ENCODE measurements at places on chromosomes 5 and 9. TPM values are rescaled to one million over a fixed set of nuclear protein-coding genes. Genes with fewer than 3 reads are reported as not detected.

Gene ACOT12
- not detected for total RNA-seq

Gene SLC27A6
- total RNA-seq = 61.1 TPM

Gene ANKRD18B
- total RNA-seq = not detected

Gene TMEM174
- not detected for total RNA-seq

Gene CARD6
- total RNA-seq = 6.1 TPM

Gene NRG2
- 3.1 TPM for total RNA-seq

Gene SPATA6L
- 0.96 TPM for total RNA-seq

Gene GPX8
- 9.8 TPM for total RNA-seq

- H3K4me3 ChIP-seq = no peak overlapping the region
- H3K27ac ChIP-seq = peak overlapping the region; percentile 50
- no peaks in the 10 kb centered on the region for H3K36me3 ChIP-seq
- H3K4me1 ChIP-seq = peaks cover 60% of the 10 kb centered on the region
- DNase-seq = no peak
- H3K27me3 ChIP-seq = no peaks in the 10 kb centered on the region
Measured at GRCh38 chr5:9524941-9525340, 20.9 kb downstream of the SEMA5A start.

GRCh38 chr9:73532985-73533384 is 381.3 kb downstream of the ANXA1 start:
- H3K4me3 ChIP-seq = no peak overlapping the region
- no peaks in the 10 kb centered on the region for H3K4me1 ChIP-seq

GRCh38 chr5:79448336-79448735 is 65.6 kb downstream of the HOMER1 start:
- H3K27ac ChIP-seq = no peak overlapping the region
- no peak for DNase-seq

DNA sequence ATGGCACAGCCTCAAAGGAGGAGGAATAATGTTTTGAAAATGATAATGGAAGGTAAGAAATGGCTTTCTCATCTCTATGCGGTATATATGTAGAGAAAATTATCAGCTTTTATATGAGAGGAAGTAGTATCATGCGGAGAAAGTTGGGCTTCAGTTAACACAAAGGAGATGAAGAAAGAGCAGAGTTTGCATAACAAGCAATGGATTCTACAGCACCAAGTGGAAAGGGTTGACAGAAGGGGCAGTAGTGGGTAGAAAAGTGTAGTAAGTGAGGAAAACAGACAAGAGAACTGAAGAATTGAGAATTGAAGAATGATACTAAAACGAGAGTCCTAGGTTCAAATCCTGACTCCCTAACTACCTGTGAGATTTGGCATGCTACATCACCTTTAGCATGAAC is 51.0 kb downstream of the GNG10 start:
- no peaks in the 10 kb centered on the region for H3K27me3 ChIP-seq
- no peaks in the 10 kb centered on the region for H3K4me1 ChIP-seq
- no peak for DNase-seq
- no peak overlapping the region for H3K27ac ChIP-seq

GRCh38 chr9:27688954-27689353 is 115.7 kb upstream of the C9orf72 start:
- DNase-seq = no peak
- no peaks in the 10 kb centered on the region for H3K4me1 ChIP-seq
- H3K27me3 ChIP-seq = no peaks in the 10 kb centered on the region
- no peaks in the 10 kb centered on the region for H3K36me3 ChIP-seq

DNA sequence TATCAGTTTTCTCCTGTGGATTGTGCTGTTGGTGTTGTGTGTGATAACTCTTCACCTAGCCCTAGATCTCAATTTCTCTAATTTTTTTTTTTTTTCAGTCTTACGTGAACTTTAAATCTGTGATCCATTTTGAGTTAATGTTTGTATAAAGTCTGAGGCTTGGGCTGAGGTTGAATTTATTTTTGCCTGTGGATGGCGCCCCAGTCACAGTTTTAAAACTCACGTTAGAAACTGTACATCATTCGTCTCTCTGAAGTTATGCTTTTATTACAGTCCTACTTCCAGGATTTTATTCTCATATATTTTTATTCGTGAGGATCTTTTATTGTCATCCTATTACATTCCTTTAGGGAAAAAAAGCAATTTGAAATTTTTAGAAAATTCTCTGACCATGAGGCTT is 103.1 kb downstream of the EHMT1 start:
- H3K27ac ChIP-seq = no peak overlapping the region
- no peaks in the 10 kb centered on the region for H3K27me3 ChIP-seq
- peaks cover 15% of the 10 kb centered on the region for H3K4me1 ChIP-seq
- no peak overlapping the region for H3K4me3 ChIP-seq
- no peak for DNase-seq

- no peaks in the 10 kb centered on the region for H3K4me1 ChIP-seq
- H3K27me3 ChIP-seq = peaks cover 16% of the 10 kb centered on the region
- DNase-seq = no peak
- H3K4me3 ChIP-seq = no peak overlapping the region
- H3K36me3 ChIP-seq = no peaks in the 10 kb centered on the region
- no peak overlapping the region for H3K27ac ChIP-seq
Measured at GRCh38 chr9:89555451-89556375, 49.1 kb upstream of the GADD45G start.

GRCh38 chr5:176995122-176995490 is 11.5 kb downstream of the UIMC1 start:
- peaks cover 53% of the 10 kb centered on the region for H3K4me1 ChIP-seq
- peak overlapping the region; percentile 73 for H3K27ac ChIP-seq
- H3K27me3 ChIP-seq = no peaks in the 10 kb centered on the region
- H3K36me3 ChIP-seq = no peaks in the 10 kb centered on the region
- H3K4me3 ChIP-seq = no peak overlapping the region
- DNase-seq = no peak

DNA sequence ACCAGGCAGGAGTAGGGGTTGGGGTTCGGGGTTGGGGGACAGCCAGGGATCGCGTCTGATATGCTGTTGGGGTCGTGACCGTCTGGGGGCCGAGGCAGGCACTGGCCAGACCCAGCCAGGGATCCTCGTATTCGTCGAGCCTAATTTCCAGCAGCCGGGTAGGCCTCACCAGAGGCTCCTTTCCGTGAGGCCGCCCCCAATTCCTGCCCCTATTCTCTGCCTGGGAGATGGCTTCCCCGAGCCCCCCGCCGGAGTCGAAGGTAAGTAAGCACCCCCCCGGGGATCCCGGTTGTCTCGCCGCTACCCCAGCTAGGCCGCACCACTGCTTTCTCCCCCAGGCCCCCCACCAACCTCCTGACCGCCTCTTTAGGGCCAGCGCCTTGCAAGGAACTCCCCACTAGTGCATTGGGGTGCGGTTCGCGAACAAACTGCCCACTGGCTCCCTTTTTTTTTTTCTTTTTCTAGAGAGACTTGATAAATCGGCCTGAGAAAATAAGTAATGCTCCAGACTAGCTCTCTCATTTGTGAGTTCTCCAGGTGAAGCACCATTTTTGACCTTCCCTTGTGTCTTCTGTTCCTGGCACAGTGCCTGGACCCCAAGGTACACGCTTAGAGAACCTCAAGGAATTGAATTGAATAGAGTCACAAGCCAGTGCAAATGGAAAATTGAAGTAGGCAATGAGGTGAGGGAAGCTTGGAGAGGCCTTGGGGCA is 435 bp downstream of the ZNF189 start:
- H3K4me3 ChIP-seq = peak overlapping the region; percentile 85
- peaks cover 48% of the 10 kb centered on the region for H3K36me3 ChIP-seq
- no peaks in the 10 kb centered on the region for H3K27me3 ChIP-seq

DNA sequence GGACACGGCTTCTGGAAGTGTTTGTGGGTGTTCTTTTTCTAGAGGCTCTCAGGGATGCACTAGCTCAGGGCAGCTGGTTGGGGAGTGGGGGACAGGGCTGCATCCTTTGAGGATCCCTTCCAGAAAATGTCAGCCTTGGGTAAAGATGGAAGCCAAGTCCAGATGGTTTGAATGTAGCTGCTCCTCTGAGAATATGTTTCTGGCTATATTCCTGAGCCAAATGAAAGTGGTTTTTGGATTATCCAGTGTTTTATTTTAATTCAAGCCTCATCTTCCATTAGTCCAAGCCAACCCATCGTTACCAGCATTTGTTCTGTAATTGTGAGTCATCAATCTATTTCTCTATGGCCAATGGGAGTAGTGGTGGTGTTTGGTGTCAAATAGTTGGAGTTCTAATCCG is 70.4 kb downstream of the SPRY4 start:
- H3K4me3 ChIP-seq = no peak overlapping the region
- no peaks in the 10 kb centered on the region for H3K36me3 ChIP-seq
- no peaks in the 10 kb centered on the region for H3K4me1 ChIP-seq
- peak overlapping the region; percentile 42 for H3K27ac ChIP-seq
- DNase-seq = no peak

GRCh38 chr5:116518423-116518822 is 56.2 kb downstream of the SEMA6A start:
- H3K36me3 ChIP-seq = no peaks in the 10 kb centered on the region
- H3K4me1 ChIP-seq = peaks cover 65% of the 10 kb centered on the region
- no peak overlapping the region for H3K4me3 ChIP-seq
- no peaks in the 10 kb centered on the region for H3K27me3 ChIP-seq

DNA sequence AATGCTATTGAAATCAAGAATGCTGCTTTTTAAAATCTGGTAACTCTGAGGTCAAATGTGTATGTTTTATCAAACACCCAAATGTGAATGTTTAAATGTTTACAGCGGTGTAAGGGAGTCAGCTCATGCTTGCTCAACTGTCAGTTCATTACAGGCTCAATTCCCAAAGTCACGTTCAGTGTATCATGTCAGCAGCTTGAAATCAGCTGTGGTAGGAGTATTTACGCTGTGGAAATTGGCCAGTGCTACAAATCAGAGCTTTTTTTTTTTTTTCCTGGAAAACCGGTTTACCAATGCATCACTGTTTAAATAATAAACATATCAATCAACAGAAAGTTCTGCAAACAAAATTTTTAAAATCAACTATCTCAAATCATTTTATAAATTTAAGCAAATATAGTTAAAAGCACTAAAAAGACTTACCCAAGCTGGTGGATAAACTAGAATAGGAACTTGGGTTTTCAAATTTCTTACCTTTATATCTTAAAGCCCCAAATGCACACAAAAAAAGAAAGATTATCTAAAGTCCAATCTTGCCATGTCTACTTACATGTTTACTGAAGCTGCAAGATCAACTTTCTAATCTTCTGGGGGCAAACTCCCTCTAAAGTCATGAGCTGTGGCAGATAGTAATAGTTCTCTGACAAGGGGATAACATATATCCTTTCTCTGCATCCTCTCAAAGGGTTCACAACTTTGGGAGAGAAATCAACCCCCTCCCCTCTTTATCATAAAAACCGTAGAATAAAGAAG is 57.6 kb upstream of the GRAMD2B start:
- H3K27ac ChIP-seq = no peak overlapping the region
- H3K36me3 ChIP-seq = no peaks in the 10 kb centered on the region
- DNase-seq = no peak
- no peaks in the 10 kb centered on the region for H3K27me3 ChIP-seq
- peaks cover 9% of the 10 kb centered on the region for H3K4me1 ChIP-seq

- H3K4me3 ChIP-seq = no peak overlapping the region
- DNase-seq = peak; percentile 46
- peaks cover 34% of the 10 kb centered on the region for H3K36me3 ChIP-seq
Measured at GRCh38 chr9:135504262-135505243, 4.1 kb downstream of the MRPS2 start.

DNA sequence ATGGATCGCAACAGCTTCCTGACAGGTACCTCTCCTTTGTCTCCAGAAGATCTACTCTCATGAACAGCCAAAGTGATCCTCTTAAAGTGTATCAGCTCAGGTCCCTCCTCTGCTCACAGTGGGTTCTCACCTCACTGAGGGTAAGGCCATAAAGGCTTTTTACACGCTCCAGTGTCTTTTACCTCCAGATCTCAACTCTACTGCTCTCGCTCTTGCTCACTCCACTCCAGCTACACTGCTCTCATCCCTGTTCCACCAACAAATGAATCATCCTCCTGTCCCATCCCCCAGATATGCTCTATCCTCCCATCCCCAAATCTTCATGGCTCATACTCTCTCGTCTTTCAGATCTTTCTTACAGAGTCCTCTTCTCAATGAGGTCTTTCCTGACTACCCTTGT is 248.6 kb upstream of the EFNA5 start:
- H3K36me3 ChIP-seq = no peaks in the 10 kb centered on the region
- no peak overlapping the region for H3K27ac ChIP-seq
- no peaks in the 10 kb centered on the region for H3K27me3 ChIP-seq
- no peak for DNase-seq
- H3K4me3 ChIP-seq = no peak overlapping the region

DNA sequence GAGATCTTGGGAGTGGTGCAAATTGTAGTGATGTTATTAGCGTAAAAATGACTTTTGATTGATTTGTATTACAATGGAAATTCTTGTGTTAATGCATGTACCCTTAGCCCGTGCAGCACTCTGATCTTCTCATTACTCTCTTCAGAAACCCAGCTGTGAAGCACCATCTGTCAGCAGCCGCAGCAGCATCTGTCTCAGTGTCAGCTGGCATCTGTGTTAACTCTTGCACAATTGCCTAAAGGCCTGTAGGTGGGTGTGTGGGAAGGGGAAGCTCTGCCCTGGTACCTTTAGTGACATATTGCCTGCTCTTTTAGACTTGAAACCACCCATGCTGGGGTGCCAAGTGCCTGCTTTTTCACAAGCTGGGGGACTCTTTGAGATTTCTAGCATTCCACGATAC is 101.3 kb downstream of the FBXL7 start:
- no peak overlapping the region for H3K4me3 ChIP-seq
- H3K27ac ChIP-seq = no peak overlapping the region
- no peaks in the 10 kb centered on the region for H3K36me3 ChIP-seq
- DNase-seq = no peak

DNA sequence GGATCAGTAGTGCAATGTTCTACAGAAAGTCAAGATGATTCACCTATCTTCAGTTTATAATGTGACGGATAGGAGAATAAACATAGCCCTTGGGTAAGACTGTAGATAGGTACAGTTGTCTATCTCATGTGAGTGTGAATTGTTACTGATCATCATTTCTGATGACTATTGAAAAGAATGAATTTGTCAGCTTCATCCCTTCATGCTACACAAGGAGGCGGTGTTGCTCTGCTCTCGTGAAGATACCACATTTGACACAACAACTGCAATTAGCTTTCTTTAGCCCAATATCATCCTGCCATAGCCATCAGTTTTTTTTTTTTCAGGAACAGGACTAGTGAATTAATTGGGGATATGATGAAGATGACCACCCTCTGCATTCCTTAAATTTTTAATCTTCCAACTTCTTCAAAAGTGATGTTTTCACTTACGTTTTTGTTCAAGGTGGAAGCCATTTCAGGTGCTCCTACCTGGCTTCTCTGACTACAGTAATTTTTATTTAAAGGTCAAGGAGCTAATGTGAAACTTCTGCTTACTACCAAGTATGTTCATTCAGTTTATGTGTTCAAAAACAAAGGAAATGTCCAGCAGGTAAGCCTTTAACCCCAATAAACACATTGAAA is 152.9 kb upstream of the MOCS2 start:
- no peaks in the 10 kb centered on the region for H3K36me3 ChIP-seq
- no peaks in the 10 kb centered on the region for H3K27me3 ChIP-seq
- H3K4me3 ChIP-seq = no peak overlapping the region
- H3K27ac ChIP-seq = no peak overlapping the region
- H3K4me1 ChIP-seq = no peaks in the 10 kb centered on the region
- DNase-seq = no peak
